Diencephalon (tissue), 1 donor: ENCODE measurements at places on chromosomes 7 and 10. TPM values are rescaled to one million over a fixed set of nuclear protein-coding genes. Genes with fewer than 3 reads are reported as not detected.

The OR2A42 gene
- total RNA-seq, result under 0.01 TPM

The PIK3CG gene
- 1.8 TPM for total RNA-seq

The MYPN gene
- total RNA-seq, result not detected

The DHTKD1 gene
- total RNA-seq, result 66.2 TPM

The ANKRD61 gene
- total RNA-seq, result 0.46 TPM

The ADIRF gene
- 4.8 TPM for total RNA-seq
